Trophoblast cell (in vitro differentiated cells and primary cell): ENCODE measurements at places on chromosomes 12 and 14.

- no peak for DNase-seq
Observed at GRCh38 chr14:100122481-100123223, 36.8 kb downstream of the DEGS2 start.

GRCh38 chr12:3042394-3042793, 34.8 kb upstream of the TSPAN9 start:
- DNase-seq, result no peak

- DNase-seq, result no peak
Observed at GRCh38 chr12:65539023-65539422, 260.5 kb downstream of the MSRB3 start.

- DNase-seq, result no peak
Observed at GRCh38 chr12:2408262-2408661, 355.5 kb downstream of the CACNA1C start.

DNA sequence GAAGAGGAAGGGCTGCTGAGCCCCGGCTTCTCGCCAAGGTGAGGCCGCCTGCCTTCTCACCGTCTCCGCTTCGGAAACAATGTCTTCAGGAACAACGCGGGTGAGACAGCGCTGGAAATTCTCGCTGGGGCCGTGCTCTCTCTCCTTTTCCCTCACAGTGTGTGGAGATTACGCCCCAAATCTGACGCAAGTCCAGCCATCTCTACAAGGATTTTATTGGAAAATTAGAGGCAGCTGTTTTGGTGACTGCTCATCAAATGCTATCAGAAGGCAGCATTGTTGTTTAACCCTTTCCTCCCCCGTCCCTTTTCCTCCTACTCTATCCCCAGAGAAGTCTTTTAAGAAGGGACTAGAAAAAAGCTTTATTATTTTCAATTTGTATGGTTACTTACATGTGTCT, 53.5 kb downstream of the PIWIL1 start:
- no peak for DNase-seq

DNA sequence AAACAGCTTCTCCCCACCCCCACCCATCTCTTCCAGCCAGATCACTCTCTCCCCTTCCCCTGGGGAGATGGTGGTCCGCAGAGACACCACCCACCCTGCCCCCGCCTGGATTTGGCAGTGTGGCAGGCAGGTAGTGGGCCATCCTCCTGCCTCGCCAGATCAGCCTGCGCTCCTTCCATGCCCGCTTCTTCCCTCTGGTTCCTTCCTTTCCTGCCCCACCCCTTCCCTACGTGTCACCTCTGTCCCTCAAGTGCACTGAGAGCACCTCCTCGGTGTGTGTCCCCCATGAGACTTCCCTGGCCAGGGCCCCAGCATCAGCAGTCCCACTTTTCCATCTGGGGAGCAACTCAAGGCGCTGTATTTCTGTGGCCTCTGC, 632 bp downstream of the NYNRIN start:
- DNase-seq, result no peak

DNA sequence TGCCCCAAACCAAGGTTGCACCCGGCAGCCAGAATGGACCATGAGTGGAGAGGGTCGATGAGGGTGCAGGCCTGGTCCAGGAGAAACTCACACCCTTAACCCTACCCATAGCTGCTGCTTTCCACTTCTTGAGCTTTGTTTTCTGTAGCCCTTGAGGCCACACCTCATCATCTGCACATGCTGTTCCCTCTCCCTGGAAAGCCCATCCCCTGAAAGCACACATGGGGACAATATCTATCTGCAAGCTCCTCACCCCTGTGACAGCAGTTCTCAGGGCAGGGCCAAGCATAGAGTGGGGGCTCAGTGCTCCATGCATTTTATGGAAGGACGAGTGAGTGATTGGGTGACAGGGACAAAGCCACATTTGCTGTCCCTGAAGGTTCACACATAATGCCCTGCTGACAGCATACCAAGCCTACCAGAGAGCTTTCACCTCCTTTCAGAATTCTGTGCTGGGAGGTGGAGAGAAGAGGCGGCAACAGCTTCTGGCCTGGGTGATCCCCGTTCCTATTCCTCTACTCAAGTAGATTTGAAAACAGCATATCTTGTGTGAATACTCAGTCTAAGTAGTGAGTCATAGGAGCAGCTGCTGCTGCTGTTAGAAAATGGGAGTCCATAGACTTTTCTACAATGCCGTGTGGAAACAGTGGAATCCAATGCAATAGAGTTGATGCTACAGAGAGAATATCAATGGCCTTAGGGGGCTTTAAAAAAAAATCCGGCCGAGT, 44.6 kb downstream of the SRGAP1 start:
- peak; percentile 48 for DNase-seq

DNA sequence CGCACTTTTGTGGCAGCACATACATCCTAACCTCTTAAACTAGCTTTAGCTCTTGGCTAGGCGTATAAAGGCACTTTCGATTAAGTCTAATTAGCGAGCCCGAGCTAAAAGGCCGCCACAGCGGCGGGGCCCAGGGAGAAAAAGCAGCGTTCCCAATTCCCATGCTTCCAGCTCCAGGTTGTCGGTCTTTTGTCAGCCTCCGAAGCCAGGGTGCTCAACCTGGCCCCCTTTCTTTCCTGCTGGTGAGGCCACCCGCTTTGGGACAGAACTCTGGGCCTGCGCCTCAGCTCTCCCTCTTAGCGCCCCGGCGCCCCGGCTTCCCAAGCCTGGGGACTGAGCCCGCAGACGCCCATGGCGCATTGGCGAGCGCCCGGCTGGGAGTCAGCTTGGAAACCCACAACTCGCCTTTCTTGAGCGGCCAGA, 33.3 kb upstream of the TBX5 start:
- DNase-seq, result no peak

DNA sequence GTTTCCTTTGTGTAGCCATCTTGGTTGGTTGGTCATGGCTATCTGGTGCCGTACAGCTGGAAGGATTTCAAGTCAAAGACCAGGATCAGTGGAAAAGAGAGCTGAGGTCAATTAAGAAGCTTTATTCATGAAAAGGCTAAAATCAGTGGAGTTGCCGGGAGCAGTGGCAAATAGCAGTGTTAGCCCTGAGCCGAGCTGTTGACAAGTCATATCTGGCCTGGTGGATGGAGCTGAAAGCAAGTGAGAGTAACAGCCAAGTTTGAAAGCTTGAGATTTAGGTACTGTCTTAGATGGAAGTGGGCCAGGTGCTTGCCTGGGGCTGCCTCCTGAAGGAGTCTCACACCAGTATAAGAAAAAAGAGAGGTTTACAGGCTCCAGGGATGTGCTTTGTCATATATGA, 9.0 kb downstream of the BATF start:
- DNase-seq, result no peak

GRCh38 chr14:58861586-58861985, 223.8 kb downstream of the DACT1 start:
- DNase-seq, result no peak

DNA sequence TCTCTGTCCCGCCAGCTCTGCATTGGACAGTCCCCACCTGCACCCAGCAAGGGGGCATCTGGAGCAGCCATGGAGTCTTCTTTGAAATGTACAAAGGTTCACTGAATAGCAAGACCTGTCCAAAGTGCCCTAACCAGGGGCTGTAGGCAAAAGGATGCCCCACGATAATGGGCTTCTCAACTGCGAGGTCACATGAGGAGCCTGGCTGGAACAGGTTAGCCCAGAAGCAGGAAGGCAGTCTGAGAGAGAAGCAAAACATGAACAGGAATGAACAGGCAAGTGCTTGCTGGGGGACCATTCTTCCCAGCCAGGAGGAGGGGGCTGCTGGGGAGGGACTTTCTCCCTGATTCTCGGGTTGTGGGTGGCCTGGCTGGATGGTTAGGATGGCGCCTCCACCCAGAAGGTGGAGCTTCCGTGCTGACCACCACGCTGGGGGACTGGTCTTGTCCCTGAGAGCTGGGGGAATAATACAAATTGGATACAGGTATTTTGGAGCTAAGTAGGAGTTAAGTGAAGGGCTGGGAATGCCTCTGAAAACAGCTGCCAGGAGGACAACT, 7.1 kb downstream of the KRT85 start:
- DNase-seq, result no peak

GRCh38 chr12:87112571-87113345, 856.6 kb upstream of the MGAT4C start:
- no peak for DNase-seq

- no peak for DNase-seq
Observed at GRCh38 chr12:99977550-99977949, 7.2 kb downstream of the ANKS1B start.

DNA sequence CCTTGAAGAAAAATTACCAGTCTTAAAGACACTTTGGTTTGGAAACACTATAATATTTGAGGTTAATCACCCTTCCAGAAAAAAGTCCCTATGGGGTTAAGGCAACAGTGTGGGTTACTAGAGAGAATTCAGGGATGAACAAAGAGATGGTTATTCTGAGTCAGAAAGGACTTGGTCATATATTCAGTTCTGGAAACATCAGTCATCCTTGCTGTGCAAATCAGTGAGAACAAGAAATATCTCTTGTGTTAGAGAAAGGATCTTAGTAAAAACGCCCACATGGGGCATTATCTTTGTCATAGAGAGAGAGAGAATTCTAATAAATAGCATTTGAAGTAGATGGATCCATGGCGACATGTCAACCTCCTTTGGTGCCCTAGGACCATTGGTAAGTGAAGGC, 59.4 kb upstream of the E2F7 start:
- no peak for DNase-seq

GRCh38 chr14:46550836-46551235, 100.7 kb downstream of the RPL10L start:
- no peak for DNase-seq

DNA sequence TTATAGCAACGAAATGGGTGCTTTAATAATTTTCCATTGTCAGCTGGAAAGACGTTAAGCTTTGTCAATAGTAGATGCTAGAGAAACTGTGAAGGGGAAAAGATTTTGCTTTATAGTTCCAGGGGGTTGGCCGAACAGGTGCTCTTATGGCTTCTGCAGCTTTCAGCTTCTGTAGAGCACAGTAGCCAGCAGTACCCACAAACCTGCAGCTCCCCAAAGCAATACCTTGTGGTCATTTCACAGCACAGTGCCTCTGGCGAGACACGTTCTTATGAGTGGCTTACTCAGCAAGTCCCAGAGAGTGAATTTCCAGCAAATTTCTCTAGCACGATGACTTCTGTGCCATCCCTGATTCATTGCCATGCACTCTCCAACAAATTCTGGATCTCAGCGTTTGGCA, 416.3 kb upstream of the ATP2B1 start:
- DNase-seq, result no peak

- DNase-seq, result no peak
Observed at GRCh38 chr14:68223631-68224030, 404.1 kb downstream of the RAD51B start.

DNA sequence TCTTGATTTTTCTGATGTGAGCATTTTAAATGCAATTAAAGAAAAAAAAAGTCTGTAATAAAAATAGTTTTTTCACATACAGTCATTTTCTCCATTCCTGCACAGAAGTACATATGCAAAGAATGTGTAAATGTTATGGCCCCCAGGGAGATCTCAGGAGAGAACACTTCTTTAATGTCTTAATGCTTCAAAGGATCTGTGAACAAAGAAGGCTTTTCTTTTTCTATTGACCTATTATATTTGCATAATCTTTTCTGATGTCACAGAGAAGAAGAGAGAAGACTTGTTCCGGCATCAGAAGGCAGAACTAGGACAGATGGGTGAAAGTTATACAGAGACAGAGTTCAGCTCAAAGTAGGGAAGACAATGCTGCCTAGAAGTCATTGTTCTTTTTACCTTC, 413.5 kb upstream of the STXBP6 start:
- DNase-seq, result no peak

GRCh38 chr12:116784238-116784612, 46.1 kb downstream of the RNFT2 start:
- no peak for DNase-seq

- DNase-seq, result no peak
Observed at GRCh38 chr12:75812271-75813018, 219.1 kb downstream of the PHLDA1 start.
